Frontal cortex (tissue), 4 donors: ENCODE measurements at places on chromosomes 7 and 10.

DNA sequence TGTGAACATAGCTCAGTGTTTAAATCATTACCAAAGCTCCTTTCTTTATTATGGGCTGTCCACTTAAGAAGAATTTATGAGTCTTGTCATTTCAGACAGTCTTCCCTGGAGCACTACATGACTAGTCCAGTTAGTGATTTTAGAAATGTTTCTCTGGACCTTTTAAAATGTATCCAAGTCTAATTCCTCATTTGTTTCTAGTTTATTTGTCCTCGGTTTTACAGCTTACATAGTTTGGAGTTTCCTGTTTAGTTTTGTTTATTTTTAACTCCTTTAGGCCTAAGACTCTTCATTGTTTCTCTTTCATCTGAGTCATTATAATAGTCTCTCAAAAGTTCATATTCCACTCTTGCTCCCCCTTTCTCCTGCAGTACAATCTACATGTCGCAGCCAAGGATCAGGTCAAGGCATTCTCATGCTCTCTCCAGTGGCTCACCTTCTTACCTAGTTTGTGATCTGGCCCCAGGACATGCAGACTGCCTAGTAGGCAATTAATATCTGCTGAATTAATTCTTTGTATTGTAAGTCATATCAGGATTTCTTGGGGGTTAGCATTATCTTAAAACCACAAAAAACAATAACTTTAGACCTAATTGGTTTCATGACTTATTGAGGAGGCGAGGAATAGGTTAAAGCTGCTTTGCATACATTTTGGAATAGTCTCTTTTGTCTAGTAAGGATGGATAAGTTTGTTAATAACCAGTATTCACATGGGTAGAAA, 93.8 kb downstream of the MAPK8 start:
- DNase-seq, result no peak

GRCh38 chr7:55077561-55078410, 59.0 kb downstream of the EGFR start:
- no peak for DNase-seq

GRCh38 chr7:106023369-106024322, 60.6 kb downstream of the CDHR3 start:
- DNase-seq, result no peak

GRCh38 chr7:52961084-52961483, 74.3 kb upstream of the POM121L12 start:
- no peak for DNase-seq

DNA sequence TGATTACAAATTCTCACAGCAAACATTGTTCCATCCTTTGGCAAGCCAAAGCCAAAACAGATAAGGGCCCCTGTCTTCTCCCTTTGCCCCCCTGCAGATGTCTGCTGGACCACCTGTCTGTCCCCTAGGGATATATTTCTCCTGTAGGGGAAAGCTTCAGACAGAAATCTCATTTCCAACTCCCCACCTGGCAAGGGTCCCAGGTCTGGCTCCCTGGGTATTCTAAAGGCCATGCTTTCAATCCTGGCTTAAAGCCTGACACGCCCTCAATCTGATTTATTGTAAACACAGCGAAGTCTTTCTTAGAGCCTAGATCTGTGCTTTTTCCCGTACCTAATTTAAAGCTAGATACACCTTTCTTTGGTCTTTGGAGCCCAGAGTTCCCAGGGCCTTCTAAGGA, 66.1 kb downstream of the KCNMA1 start:
- DNase-seq, result no peak

- DNase-seq, result no peak
These were observed 947.7 kb upstream of the SORCS1 start for GRCh38 chr10:108112218-108112617.

GRCh38 chr10:44811072-44811471, 100.1 kb upstream of the TMEM72 start:
- DNase-seq, result no peak

- DNase-seq, result no peak
These were observed 93.2 kb downstream of the REEP3 start for GRCh38 chr10:63614371-63614891.

GRCh38 chr7:20241194-20241910, 24.2 kb upstream of the MACC1 start:
- DNase-seq, result no peak

GRCh38 chr7:142629588-142630260, 119.5 kb upstream of the PRSS1 start:
- no peak for DNase-seq

- DNase-seq, result no peak
These were observed 4.8 kb downstream of the SLC25A28 start for GRCh38 chr10:99615426-99615825.

DNA sequence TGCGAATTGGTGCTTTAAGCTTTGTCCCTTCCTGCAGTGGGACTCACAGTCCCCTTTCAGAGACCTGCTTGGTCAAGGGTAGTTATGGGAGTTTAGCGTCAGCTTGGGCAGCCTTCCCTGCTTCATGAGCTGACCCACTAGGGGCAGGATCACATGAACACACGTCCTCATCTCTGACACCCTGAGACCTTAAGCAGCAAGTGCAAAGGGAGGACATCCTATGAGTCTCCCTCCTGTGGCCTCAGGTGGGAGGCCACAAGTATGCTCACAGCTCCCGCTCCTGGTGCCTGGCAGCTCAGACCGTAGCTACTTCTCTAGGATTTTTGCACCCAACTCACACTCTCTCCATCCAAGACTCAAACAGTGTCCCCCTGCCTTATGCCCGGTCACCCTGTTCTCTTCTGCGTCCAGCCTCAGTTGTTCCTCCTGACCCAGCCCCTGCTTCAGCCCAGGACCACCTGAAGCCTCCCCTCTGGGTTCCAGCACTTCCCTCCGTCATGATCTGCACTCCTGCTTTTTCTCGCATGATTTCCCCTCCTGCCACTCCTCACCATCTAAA, 136.6 kb upstream of the FAM20C start:
- no peak for DNase-seq

DNA sequence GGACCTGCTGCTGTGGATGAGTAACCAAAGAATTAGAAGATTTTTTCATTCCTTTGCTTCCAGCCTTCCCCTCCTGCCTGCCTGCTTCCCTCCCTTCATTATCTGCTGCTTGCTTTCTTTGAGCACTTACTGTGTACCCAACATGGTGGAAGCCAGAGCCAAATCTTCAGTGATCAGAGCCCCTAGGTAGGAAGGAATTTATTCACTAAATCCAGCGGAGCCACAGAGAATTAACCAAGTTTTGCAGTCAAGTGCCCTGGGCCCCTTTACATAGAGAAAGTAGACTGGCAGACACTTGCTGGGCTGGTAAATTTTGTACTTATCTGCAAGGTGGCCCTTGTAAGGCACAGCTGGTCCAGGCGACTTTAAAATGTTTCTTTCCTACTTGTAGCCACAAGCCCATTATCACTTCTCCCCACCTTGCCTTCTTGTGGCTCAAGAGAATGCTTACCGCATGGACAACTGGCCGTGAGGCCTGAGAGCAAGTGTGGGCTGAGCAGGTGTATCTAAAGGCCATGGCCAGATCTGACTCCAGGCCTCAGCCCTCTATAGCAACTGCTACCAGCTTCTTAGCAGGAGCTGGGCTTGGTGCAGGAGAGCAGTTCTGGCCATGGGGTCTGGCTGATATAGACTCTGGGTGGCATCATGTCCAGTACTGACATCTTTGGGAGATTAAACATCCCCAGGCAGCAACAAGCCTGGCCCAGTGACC, 11.1 kb downstream of the UNC5B start:
- DNase-seq, result no peak

DNA sequence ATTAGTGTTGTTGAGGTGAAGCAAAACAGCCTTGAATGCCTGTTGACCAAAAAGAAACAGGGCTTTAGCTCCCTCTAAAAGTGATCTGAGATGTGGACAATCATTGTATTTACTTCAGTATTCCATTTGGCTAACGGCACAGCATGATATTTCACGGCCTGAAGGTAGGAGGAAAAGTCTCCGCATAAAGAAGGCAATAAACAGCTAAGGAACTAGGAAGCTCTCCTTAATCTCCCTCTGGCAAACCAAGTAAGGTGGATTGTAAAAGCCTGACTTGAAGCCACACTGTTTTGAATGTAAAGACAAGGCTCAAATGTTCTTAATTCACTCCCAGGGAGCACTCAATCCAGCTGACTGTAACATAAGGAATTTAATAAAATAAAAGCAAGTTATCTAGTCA, 160.0 kb upstream of the ZNF804B start:
- DNase-seq, result no peak

DNA sequence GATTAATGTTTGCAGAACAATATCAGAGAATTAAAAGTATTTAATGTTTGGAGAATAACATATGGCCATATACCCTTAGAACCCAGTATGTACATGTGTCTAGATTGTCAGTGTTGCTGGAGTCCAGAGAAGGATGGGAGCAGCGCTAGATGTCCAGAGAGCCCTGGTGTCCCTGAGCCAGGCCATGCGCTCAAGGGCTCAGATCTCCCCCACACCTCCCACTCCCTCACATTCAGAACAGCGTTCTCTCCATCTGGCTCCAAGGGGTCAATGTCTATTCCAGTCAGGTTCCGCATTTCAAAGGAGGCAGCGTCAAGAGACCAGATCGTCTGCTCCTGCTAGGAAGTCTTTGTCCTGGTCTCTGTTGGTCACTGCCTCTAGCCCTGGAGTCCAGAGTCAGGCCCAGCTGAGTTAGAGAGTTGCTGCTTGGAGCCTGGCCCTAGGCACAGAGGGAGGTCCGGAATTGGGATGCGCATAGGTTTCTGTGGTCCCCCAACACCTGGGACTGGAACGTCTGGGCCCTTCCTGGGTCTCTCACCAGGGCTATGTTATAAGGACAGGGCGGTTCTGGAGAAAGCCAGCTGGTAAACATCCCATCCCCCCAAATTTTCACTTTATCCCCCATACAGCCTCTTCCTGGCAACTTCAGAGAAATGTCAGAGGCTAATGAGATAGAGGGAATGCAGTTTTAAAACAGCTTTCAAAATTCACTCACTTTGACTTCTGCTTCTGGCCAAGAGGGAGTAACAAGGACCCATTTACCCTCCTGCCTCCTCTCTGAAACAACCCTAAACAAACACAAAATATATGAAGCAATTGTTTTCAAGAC, 6.5 kb upstream of the WDR86 start:
- DNase-seq, result no peak

GRCh38 chr7:98879198-98879978, 1.1 kb downstream of the TRRAP start:
- no peak for DNase-seq

DNA sequence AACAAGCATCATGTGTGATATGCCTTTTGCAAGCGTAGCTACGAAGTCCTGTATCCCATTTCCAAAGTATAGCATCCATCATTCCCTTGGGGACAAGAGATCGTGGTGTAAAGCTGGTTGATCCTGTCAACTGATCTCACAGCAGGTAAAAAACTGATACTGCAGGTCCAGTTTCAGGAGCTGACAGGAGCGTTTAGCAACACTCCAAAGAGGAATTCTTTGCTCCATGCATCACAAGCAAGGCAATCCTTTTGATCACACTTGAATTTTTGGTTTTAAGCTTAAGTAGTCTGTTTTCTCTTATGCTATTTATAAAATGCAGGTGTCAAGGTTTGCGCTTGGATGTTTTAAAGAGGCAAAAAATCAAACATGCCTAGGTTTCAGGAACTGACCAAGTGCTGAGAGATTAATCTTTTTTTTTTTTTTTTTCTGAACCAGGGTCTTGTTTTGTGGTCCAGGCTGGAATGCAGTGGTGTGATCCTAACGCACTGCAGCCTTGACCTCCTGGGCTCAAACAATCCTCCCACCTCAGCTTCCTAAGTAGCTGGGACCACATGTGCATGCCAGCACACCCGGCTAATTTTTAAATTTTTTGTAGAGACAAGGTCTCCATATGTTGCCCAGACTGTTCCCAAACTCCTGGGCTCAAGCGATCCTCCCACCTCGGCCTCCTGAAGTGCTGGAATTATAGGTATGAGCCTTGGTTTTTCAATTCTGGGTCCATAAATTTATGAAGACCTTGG, 1.8 kb upstream of the ZDHHC4 start:
- DNase-seq, result no peak

DNA sequence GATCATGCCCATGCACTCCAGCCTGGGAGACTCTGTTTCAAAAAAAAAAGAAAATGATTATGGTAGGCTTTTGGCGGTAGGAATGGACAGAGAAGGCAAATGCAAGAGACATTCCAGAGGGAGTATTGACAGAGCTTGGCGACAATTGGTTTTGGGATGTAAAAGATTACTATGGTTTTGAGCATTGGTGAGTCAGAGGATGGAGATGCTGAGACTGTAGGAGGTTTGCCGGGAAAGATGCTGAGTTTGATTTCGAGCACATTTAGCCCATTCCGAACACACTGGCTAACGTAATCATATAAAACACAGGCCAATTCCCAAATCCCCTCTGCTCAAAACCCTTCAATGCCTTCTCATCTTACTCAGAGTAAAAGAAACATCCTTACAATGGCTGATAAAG, 161.6 kb upstream of the MKLN1 start:
- DNase-seq, result no peak

DNA sequence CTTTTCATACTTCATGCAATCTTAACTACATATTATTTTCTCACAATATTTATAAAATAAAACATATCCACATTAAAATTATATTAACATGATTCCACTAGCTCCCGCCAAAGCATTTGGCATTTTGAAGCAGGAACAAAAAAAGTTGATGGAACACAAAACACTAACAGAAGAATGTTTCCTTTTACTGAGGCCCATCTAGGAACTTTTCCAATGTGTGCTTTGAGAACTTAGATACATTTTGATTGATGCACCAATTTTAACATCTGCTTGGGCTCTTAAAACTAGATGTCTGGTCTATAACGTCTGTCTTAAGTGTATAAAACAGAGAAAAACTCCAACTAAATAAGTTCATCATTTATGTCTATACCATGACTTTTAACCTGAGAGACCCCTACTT, 1214.8 kb downstream of the SORCS1 start:
- DNase-seq, result no peak

GRCh38 chr10:14093730-14094484, 236.8 kb downstream of the FRMD4A start:
- DNase-seq, result peak; percentile 15

DNA sequence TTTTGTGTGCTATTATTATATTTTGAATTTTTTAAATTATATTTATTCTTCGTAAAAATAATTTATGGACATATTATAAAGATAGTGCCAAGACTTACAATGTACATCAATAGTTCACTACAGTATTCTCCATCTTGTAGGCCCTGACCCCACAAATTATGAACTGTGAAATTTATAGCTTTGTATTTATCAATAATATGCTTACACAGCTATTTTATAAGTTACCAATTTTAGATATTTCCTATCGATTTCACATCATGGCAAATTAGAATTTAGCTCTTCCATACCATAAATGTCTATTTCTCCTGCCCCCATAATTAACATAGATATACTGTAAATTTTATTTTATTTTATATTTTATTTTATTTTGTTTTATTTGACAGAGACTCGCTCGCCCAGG, 34.4 kb upstream of the GNAI1 start:
- no peak for DNase-seq

GRCh38 chr10:59362959-59363381, 621 bp upstream of the FAM13C start:
- DNase-seq, result peak; percentile 45

DNA sequence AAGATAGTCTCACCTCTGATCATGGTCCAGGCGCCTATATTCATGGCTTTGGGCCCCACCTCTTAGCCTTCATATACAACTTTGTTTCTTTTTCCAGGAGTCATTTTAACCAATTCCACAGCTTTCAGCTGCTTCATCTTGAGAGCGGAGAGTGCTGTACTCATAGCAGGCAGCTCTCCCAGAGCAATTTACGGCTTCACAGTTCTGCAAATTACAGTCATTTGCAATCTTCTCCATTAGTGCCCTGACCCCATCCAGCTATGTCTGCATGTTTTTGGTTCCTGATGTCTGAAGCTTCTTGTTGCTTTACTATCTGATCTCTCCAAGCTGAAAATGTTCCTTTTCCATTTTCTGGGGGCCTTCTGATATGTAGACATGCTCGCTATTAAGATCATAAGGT, 18.0 kb upstream of the MEST start:
- no peak for DNase-seq

GRCh38 chr7:147547252-147547897, 1043.2 kb upstream of the C7orf33 start:
- DNase-seq, result no peak
